ENCODE measurements at places on chromosomes 6 and 20.
A peak's percentile ranks its signal among the peaks of the same experiment; 100 is the strongest.

DNA sequence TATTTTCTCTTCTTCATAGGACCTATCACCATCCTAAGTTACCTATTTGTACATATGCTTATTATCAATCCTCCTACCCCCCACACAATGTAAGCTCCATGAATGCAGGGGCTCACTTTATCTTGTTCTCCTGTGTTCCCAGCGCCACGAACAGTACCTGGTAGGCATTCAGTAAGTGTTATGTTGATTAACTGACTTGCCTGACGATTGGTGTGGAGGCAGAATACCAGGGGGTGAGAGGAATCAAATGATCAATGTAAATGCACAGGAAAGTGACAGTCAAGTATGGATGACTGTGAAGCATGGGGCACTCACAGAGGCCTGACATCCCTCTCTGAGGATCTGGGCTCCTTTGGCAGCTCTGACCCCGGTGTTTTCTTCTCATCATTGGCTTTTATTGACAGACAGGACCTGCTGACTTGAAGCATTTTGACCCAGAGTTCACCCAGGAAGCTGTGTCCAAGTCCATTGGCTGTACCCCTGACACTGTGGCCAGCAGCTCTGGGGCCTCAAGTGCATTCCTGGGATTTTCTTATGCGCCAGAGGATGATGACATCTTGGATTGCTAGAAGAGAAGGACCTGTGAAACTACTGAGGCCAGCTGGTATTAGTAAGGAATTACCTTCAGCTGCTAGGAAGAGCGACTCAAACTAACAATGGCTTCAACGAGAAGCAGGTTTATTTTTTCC lies 6.1 kb upstream of the IFT52 start:
- H3K27ac ChIP-seq = no peak overlapping the region
- no peak overlapping the region for H3K4me3 ChIP-seq
- no peak for DNase-seq
- H3K27me3 ChIP-seq = peaks cover 6% of the 10 kb centered on the region
- no peaks in the 10 kb centered on the region for H3K4me1 ChIP-seq
- no peaks in the 10 kb centered on the region for H3K36me3 ChIP-seq

- no peak overlapping the region for H3K4me3 ChIP-seq
- H3K27me3 ChIP-seq = peaks cover 26% of the 10 kb centered on the region
- DNase-seq = no peak
- no peaks in the 10 kb centered on the region for H3K36me3 ChIP-seq
These were observed 146.2 kb upstream of the ECI2 start for GRCh38 chr6:4281341-4282293.

DNA sequence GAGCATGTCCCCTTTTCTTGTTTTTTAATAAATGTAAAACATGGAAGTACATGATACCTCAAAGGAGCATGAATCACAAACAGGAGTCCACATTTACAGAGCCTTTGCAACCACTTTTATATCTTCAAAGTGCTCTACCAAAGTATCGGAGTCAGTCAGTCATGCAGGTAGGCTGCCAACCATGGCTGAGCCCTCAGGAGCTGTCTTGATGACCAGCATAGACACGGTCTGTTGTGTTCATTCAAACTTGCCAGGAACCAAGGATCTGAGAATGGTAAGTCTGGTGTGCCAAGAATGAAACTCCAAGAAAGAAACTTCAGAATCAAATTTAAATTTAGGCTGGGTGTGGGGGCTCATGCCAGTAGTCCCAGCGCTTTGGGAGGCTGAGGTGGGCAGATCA lies 111.5 kb downstream of the SLC16A10 start:
- H3K4me3 ChIP-seq = no peak overlapping the region
- peaks cover 5% of the 10 kb centered on the region for H3K4me1 ChIP-seq
- no peak for DNase-seq
- H3K27me3 ChIP-seq = no peaks in the 10 kb centered on the region
- H3K27ac ChIP-seq = no peak overlapping the region

DNA sequence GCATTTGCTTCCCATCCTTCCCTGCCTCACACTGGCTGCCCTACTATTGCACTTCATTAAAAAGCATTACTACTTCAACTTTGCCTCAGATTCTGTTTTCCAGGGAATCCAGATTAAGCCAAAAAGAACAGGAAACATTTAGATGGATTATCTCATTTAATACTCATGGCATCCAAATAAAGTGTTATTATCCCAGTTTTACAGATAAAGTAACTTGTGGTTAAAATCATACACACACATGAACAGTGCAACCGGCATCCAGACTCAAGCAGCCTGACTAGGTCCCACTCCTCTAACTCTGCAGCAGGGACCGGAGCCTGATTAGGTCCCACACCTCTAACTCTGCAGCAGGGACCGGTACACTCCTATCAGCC lies 72.3 kb downstream of the GPR6 start:
- no peak overlapping the region for H3K4me3 ChIP-seq
- H3K4me1 ChIP-seq = no peaks in the 10 kb centered on the region
- H3K27ac ChIP-seq = no peak overlapping the region

DNA sequence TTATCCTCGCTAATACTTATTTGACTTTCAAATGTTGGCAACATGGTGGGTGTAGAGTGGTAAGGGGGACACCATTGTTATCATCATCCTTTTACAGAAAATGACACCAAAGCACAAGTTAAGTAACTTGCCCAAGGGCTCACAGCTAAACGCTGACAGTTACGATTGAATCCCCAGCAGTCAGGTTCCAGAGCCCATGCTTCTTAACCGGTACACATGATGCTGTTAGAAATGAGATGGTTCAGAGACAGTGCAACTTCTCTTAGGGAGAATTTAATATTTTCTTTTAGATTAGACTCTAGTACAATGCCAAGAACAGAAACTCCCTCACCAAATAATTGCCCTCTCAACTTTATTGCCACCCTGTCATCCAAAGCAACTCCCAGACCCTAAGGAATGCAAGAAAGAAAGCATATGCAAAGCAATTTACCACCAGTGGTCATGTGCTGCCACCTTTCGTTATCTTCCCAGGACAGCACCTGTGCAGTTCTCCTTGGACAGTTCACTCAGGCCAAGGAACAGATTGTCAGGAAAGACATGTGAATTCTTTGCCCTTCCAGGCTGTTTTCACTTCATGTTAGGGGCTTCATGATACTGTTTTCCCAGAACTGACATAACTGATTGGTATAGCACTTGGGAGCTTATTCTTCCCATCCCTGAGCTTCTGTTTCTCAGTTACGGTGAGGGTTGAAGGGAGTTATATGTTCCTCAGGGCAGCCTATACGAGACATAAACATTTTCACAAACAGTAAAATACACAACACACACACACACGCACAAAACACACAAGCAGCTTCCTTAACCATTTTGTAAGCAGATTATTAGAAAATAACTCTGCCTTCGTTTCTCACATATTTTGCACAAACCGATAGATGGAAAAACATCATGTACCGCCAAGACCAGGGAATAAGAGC lies 5.1 kb downstream of the HLA-DMA start:
- no peak for DNase-seq
- no peak overlapping the region for H3K4me3 ChIP-seq
- H3K27me3 ChIP-seq = no peaks in the 10 kb centered on the region
- peaks cover 53% of the 10 kb centered on the region for H3K4me1 ChIP-seq

DNA sequence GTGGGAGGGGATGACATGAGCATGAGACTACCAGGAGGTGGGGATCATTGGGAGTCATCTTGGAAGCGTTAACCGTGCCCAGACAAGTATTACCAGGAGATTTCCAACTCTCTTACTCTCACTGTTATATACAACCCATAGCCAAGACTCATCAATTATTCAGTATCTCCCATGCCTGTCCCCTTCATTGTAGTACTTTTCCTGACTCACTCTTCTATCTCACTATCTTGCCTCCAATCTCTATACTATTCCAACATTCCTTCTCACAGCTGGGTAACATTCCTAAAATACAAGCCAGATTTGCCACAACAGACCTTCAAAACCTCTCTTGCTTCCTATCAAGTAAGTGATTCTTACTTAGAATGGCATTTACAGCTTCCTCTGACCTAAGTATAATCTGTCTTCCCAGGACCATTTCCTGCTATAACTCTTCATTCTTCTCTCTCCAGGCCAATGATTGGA lies 226.3 kb upstream of the SMLR1 start:
- no peaks in the 10 kb centered on the region for H3K27me3 ChIP-seq
- H3K4me1 ChIP-seq = peaks cover 38% of the 10 kb centered on the region
- DNase-seq = no peak
- H3K36me3 ChIP-seq = peaks cover 9% of the 10 kb centered on the region
- no peak overlapping the region for H3K4me3 ChIP-seq
- peak overlapping the region; percentile 29 for H3K27ac ChIP-seq

GRCh38 chr6:167237438-167238145 lies 53.5 kb upstream of the UNC93A start:
- H3K36me3 ChIP-seq = no peaks in the 10 kb centered on the region
- DNase-seq = no peak
- H3K4me3 ChIP-seq = no peak overlapping the region
- peaks cover 3% of the 10 kb centered on the region for H3K27me3 ChIP-seq
- H3K4me1 ChIP-seq = no peaks in the 10 kb centered on the region

- H3K27me3 ChIP-seq = no peaks in the 10 kb centered on the region
- no peaks in the 10 kb centered on the region for H3K36me3 ChIP-seq
- H3K27ac ChIP-seq = no peak overlapping the region
- H3K4me3 ChIP-seq = no peak overlapping the region
These were observed 59.2 kb downstream of the LAMP5 start for GRCh38 chr20:9573335-9574151.

DNA sequence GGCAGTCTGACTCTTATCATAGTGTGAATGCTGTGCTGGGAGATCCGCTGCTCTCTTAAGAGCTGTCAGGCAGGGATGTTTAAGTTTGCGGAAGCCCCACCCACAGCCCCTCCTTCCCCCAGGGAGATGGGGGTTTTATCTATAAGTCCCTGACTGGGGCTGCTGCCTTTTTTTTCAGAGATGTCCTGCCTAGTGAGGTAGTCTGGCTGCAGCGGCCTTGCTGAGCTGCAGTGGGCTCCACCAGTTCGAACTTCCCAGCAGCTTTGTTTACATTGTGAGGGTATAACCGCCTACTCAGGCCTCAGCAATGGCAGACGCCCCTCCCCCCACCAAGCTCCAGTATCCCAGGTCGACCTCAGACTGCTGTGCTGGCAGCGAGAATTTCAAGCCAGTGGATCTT lies 75.7 kb upstream of the UST start:
- no peaks in the 10 kb centered on the region for H3K27me3 ChIP-seq
- DNase-seq = no peak
- no peaks in the 10 kb centered on the region for H3K4me1 ChIP-seq
- H3K27ac ChIP-seq = no peak overlapping the region
- H3K4me3 ChIP-seq = no peak overlapping the region

DNA sequence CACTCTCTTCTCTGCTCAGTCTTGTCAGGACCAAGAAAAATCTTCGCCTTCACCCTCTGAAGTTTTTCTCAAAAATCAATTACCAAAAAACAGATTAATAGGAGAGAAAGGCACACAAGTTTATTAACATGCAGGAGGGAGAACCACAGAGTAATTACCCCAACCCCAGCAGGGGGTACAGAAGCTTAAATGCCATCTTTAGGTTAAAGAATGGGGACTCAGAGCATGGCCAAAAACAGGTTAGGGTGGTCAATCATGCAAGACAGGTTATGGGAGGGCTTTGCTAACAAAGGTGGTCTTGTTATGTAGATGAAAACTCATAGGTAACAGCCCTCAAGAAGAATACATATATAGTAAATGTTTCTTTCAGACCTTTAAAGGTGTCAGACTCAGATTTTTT lies 100.5 kb upstream of the BTN3A2 start:
- H3K4me3 ChIP-seq = no peak overlapping the region
- DNase-seq = no peak
- H3K4me1 ChIP-seq = peaks cover 10% of the 10 kb centered on the region
- no peaks in the 10 kb centered on the region for H3K36me3 ChIP-seq
- H3K27me3 ChIP-seq = no peaks in the 10 kb centered on the region

GRCh38 chr6:11266926-11267325 lies 34.5 kb upstream of the NEDD9 start:
- H3K27ac ChIP-seq = no peak overlapping the region
- H3K4me3 ChIP-seq = no peak overlapping the region
- peaks cover 50% of the 10 kb centered on the region for H3K36me3 ChIP-seq
- DNase-seq = no peak
- H3K27me3 ChIP-seq = no peaks in the 10 kb centered on the region

GRCh38 chr20:20393207-20394120 lies 25.6 kb downstream of the INSM1 start:
- H3K27me3 ChIP-seq = no peaks in the 10 kb centered on the region
- peaks cover 6% of the 10 kb centered on the region for H3K36me3 ChIP-seq
- DNase-seq = no peak
- no peaks in the 10 kb centered on the region for H3K4me1 ChIP-seq

- no peaks in the 10 kb centered on the region for H3K27me3 ChIP-seq
- H3K4me3 ChIP-seq = no peak overlapping the region
- H3K27ac ChIP-seq = no peak overlapping the region
- H3K4me1 ChIP-seq = peaks cover 2% of the 10 kb centered on the region
These were observed 84.7 kb downstream of the HAO1 start for GRCh38 chr20:7855545-7855944.

DNA sequence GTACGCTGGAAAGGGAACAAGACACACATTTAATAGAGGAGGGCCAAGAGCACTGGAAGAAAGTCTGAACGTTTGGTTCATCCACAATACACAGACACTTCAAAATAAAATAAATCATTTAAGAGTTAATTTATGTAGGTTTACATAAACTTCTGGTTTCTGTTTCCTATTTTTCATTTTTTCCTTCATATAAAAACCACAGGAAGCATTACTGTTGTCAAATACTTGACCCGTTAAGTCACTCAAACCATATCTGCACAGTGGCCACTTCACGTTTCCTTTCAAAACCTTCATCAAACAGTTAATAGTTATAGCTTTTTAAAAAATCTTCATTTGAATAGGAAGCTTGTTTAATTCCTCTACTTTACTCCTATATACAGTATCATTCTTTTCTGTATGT lies 257.6 kb upstream of the THEMIS start:
- DNase-seq = no peak
- H3K4me3 ChIP-seq = no peak overlapping the region
- H3K27ac ChIP-seq = no peak overlapping the region
- no peaks in the 10 kb centered on the region for H3K36me3 ChIP-seq
- peaks cover 5% of the 10 kb centered on the region for H3K27me3 ChIP-seq
- no peaks in the 10 kb centered on the region for H3K4me1 ChIP-seq

DNA sequence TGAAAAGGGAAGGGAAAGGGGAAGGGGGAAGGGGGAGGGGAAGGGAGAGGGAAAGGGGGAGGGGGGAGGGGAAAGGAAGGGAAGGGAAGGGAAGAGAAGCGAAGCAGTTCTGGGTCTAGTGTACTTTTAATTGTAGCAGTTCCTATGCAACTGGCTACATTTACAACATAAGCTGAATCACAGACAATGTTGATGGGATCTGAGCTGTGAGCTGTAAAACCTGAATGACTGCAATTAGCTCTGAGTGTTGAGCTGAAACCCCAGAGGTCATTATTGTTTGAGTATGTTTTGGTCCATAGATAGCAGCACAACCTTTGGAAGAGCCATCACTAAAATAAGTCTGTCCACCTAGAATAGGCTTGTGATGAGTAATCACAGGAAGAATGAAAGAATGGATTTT lies 7.2 kb upstream of the ABHD12 start:
- no peaks in the 10 kb centered on the region for H3K36me3 ChIP-seq
- no peak for DNase-seq
- H3K27me3 ChIP-seq = peaks cover 9% of the 10 kb centered on the region
- H3K27ac ChIP-seq = no peak overlapping the region
- no peak overlapping the region for H3K4me3 ChIP-seq

Measured in activated T-helper 2 cell treated with anti-CD3 and anti-CD28 coated beads, Interferon-gamma antibody, Interleukin-2, Interleukin-4, amounts not matched to agents 10 μg/mL and 5 μg/mL and 100 μg/mL, durations not matched to agents 14 hours and 24 hours and 36 hours (primary cell).